Uterus (tissue), 4 donors: ENCODE measurements at places on chromosomes 1 and 21. TPM values are rescaled to one million over a fixed set of nuclear protein-coding genes. Genes with fewer than 3 reads are reported as not detected.
A peak's percentile ranks its signal among the peaks of the same experiment; 100 is the strongest.

Gene TACSTD2
- total RNA-seq: 0.73 TPM

Gene IL10
- total RNA-seq: 0.55 TPM

Gene PKNOX1
- total RNA-seq: 28.3 TPM

Gene GBP7
- not detected for total RNA-seq

- no peaks in the 10 kb centered on the region for H3K27me3 ChIP-seq
- no peaks in the 10 kb centered on the region for H3K4me1 ChIP-seq
- H3K27ac ChIP-seq: no peak overlapping the region
Observed at GRCh38 chr1:183640193-183640592, 4.6 kb upstream of the ARPC5 start.

GRCh38 chr1:224534731-224535130 is 81.4 kb upstream of the CNIH3 start:
- H3K36me3 ChIP-seq: no peaks in the 10 kb centered on the region
- no peak overlapping the region for H3K27ac ChIP-seq
- no peaks in the 10 kb centered on the region for H3K27me3 ChIP-seq
- no peaks in the 10 kb centered on the region for H3K4me1 ChIP-seq
- DNase-seq: no peak

DNA sequence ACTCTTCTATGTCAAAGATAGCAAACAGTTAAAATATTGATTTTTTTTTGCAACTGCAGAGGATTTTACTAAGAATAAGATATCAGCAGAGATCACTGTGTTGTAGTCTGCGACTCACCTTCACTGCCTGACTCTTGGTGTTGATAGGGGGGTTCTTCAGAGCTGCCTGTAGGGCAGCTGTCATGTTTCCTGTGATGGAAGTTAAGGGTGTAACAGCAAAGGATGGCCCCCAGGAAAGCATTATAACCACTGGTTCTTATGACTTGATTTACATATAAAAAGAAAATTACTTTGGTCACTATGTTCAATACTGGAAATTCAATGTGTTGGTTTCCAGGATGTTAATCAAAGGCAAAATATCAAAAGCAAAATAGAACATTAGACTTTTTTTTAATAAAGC is 2.6 kb downstream of the ARPC5 start:
- no peaks in the 10 kb centered on the region for H3K27me3 ChIP-seq
- H3K27ac ChIP-seq: peak overlapping the region; percentile 91
- H3K4me1 ChIP-seq: peaks cover 10% of the 10 kb centered on the region
- H3K36me3 ChIP-seq: no peaks in the 10 kb centered on the region
- peak overlapping the region; percentile 71 for H3K4me3 ChIP-seq
- DNase-seq: no peak

DNA sequence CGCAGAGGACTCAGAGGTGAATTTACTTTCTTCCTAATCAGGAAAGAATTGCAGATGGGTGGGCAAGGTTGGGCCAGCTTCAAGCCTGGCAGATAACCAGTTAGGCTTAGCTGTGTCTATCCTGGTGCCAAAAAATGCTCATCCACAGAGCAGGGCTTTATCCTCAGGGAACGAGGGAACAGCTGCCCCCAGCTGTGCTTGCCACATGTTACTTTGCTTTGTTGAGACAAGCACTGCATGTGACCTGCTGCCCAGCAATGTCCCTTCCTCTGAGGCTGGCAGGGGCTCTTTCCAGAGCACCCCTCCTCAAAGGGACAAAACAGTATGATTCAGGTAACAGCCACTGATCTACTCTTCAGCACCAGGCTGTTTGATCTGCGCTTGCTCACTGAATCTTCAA is 505.1 kb upstream of the USP24 start:
- no peaks in the 10 kb centered on the region for H3K4me1 ChIP-seq
- peak overlapping the region; percentile 71 for H3K27ac ChIP-seq
- DNase-seq: peak; percentile 20
- H3K27me3 ChIP-seq: no peaks in the 10 kb centered on the region
- no peaks in the 10 kb centered on the region for H3K36me3 ChIP-seq

DNA sequence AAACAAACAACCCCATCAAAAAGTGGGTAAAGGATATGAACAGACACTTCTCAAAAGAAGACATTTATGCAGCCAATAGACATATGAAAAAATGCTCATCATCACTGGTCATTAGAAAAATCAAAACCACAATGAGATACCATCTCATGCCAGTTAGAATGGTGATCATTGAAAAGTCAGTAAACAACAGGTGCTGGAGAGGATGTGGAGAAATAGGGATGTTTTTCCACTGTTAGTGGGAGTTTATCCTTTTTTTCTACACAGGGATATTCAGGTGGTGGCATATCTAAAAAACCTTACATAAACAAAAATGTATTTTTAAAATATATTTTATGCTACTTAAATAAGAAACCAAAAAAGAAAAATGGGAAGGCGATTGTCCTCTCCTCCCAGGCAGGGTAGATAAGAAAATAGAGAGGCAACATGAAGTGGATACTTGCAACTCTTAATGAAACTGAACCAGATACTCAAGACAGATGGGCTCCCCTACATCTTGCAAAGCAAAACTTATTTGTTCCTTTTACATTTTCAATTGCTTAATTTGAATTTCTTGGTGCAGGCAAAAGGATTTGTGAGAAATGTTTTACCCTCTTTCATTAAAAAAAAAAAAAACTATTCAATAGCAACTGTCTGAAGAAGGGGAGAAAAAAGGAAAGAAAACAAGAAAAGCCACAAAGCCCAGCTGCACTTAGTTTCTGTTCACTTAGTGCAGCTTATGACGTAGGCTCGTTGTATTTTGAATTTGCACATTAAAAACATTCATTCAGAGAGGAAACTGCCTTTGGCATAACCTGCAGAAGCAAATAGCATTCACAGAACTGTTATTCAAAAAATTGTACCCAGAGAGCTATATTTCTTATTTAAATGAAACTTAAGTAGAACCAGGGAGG is 36.9 kb upstream of the RGS1 start:
- H3K4me1 ChIP-seq: no peaks in the 10 kb centered on the region
- H3K36me3 ChIP-seq: no peaks in the 10 kb centered on the region
- no peaks in the 10 kb centered on the region for H3K27me3 ChIP-seq

- H3K36me3 ChIP-seq: no peaks in the 10 kb centered on the region
- H3K27me3 ChIP-seq: no peaks in the 10 kb centered on the region
- H3K4me1 ChIP-seq: no peaks in the 10 kb centered on the region
- no peak for DNase-seq
- H3K27ac ChIP-seq: no peak overlapping the region
- no peak overlapping the region for H3K4me3 ChIP-seq
Observed at GRCh38 chr1:16433030-16433429, 4.2 kb downstream of the SPATA21 start.

DNA sequence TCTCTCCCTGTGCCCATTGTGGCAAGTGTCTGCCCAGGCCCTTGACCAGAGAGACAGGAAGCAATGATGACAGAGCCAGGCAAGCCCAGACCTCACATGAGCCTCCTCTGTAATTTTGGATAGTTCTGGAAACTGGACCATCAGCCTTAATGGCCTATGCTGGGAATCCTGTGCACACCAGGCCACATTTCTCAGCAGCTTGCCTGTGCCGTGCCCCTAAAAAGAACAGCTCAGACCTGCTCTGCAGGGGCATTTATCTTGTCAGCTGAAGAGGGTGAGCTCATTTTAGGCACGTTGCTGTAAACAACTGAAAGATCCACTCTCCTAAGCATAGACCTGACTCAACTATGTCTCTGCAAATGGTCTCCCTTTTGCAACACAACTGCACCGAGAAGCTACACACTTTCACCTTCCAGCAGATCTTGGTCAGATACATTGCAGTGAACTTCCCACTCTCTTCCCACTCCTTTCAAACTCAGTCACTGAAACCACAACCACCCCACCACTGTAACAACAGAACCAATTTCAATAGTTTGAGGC is 53.5 kb upstream of the BACH1 start:
- H3K27ac ChIP-seq: no peak overlapping the region
- no peaks in the 10 kb centered on the region for H3K4me1 ChIP-seq
- no peak overlapping the region for H3K4me3 ChIP-seq
- H3K36me3 ChIP-seq: no peaks in the 10 kb centered on the region
- H3K27me3 ChIP-seq: no peaks in the 10 kb centered on the region
